EL (cell line): ENCODE measurements at places on chromosomes 6 and 20.
A peak's percentile ranks its signal among the peaks of the same experiment; 100 is the strongest.

GRCh38 chr20:53003420-53004154 lies 31.4 kb downstream of the TSHZ2 start:
- DNase-seq: no peak

- DNase-seq: peak; percentile 56
Measured at GRCh38 chr20:46757754-46758678, 48.6 kb downstream of the SLC2A10 start.

- DNase-seq: no peak
Measured at GRCh38 chr6:149247385-149247763, 70.1 kb upstream of the TAB2 start.

DNA sequence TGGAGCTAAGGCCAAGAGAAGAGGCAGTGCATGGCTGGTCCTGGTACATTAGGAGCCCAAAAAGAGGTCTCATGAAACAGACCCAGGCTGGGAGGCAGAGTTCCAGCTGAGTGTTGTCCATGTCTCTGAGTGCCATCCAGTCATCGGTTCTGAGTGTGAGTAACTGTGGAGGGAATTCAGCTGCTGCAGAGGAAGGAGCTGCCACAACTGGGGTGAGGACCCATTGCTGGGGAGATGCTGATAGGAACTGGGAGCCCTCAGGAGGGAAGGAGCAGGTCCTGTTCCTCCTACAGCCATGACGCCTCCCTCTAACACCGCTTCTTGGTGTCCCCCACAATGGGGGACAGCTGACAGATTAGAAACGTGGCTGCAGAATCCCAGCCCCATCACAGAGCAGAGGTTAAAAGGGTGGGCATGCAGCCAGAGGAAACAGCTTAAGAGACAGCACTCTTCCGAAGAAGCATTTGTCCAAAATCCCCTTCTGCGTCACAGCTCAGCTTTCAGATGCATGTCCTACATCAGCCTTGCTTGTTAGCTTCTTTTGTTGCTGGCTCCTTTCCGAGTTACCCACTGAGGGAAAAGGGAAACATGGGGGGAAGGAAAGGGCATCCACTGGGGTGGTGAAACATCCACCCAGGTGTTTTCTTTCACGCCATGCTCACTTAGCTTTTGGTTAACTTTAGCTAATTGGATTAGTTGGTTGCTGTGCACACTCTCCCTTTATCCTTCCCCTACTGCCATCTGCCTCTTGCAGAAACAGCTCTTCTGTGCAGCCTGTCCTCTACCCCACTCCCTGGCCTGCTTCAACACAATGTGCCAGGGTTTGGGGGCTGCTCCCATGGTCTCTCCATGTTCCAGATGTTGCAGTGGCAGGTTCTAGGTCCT lies 239.2 kb downstream of the SYNDIG1 start:
- DNase-seq: no peak

DNA sequence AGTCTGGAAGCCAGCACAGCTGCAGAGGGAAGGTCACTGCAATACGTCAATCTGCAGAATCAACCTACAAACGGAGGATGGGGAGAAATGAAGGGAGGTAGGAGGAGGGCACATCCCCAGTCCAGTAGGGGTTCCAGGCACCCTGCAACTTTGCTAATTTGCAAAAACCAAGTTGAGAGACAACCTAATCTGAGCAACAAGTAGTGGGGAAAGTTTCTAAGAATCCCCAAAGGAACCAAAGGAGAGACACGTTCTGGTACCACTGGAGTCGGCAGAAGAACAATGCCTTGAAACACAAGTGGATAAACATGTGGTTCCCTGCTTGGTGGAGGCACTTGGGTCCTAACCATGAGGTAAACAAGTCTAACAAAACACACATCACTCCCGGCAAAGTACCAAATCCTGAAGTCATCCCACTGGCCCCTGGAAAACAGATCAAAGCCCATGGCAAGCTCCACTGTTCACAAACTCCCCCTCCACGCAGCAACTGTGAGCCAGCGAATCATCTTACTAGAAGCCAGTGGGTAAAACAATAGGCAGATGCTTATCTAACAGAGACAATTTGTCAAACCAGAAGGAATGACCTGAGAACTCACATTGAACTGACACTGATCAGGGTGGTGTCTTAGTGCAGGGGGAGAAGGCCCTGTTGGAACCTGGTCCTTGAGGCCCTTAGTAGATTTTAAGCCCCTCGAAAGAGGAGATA lies 4.7 kb downstream of the MRPS18A start:
- no peak for DNase-seq

- DNase-seq: no peak
Measured at GRCh38 chr20:8334641-8335040, 202.6 kb downstream of the PLCB1 start.

- DNase-seq: no peak
Measured at GRCh38 chr6:24854077-24854666, 55.5 kb upstream of the ARMH2 start.

GRCh38 chr6:145508107-145508506 lies 227.2 kb downstream of the EPM2A start:
- DNase-seq: no peak

GRCh38 chr20:38902601-38903000 lies 23.6 kb upstream of the FAM83D start:
- DNase-seq: no peak

GRCh38 chr6:109867970-109868358 lies 110.1 kb upstream of the GPR6 start:
- no peak for DNase-seq
